ENCODE measurements at places on chromosomes 7 and 10.

GRCh38 chr10:91804126-91804510 is 5.9 kb downstream of the TNKS2 start:
- no peak for DNase-seq

GRCh38 chr7:95478272-95479037 is 7.3 kb upstream of the ASB4 start:
- no peak for DNase-seq

DNA sequence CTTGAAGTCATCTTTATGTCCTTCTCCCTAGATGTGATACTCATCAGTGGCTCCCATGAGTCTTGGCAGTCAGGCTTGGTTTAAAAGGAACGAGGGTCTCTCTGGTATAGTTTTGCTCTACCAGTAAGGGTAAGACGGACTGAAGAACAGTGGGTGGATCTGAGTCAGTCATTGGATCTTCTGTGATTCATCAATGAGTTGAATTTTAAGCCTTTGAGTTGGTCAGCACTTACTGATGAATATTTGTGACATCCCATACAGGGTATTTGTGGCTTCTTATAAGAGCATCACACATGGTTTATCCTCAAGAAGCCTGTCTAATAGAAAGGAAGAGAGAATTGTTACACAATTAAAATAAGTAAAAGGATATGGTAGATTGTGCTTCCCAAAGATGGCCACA is 87.3 kb upstream of the NAMPT start:
- DNase-seq = no peak

- DNase-seq = no peak
Measured at GRCh38 chr7:54550471-54550870, 8.3 kb downstream of the VSTM2A start.

DNA sequence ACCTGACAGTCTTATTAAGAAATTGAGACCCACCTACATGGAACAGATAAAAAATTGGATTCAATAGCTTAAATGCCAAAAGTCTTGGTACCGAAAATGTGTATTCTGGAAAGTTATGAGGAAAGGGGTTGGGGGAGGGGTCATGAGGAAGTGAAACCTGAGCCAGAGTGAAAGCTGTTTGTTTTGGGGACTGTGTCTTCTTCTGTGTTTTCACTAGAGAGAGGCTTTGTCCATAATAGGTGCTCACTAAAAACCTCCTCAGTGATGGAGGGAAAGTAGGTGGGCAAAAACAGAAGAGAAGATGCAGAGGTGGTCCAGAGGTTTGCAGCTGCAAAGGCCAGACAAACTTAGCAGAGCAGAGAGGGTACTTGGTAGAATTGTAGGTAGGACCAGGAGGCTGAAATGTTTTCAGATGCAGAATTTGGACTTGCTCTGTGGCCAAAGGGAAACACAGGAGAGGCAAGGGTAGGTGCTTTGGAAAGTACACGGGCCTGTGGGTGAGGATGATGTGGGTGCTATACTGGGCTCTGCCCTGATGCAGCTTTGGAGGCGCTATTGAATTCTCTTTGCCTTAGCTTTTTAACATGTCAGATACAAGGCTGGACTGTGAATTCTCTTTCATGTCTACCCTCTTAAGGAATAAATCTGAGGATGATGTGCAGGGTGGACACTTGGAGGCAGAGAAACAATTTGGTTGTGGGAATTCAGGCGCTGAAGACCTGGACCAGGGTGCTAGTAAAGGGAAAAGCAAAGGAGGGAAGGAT is 254.6 kb downstream of the PTEN start:
- DNase-seq = no peak

All from adrenal gland (tissue), 19 donors.